Activated T-cell treated with anti-CD3 and anti-CD28 coated beads for 24 hours (primary cell): ENCODE measurements at places on chromosomes 3 and 15.

GRCh38 chr3:96958856-96959255 is 144.5 kb downstream of the EPHA6 start:
- DNase-seq, result no peak

- DNase-seq, result no peak
Observed at GRCh38 chr15:67463488-67463887, 57.4 kb upstream of the C15orf61 start.

DNA sequence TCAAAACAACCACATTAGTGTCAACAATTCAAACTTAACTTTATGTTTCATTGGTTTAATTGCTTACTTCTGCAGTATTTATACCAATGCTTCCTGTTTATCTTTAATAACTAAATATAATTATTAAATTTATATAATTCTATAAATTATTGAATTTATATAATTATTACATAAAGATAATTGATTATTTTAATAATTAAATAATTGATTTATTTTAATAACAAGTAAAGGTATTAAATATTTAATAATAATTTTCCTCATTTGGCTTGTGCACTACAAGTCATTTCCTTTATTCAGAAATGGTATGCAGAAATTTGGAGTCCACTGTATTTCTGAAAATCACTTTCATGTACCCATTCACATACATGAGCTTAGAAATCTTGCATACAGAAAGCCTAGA is 156.2 kb upstream of the NSMCE3 start:
- no peak for DNase-seq

- no peak for DNase-seq
Observed at GRCh38 chr3:39432342-39432741, 25.8 kb downstream of the RPSA start.

GRCh38 chr3:160061525-160061924 is 72.9 kb downstream of the IL12A start:
- DNase-seq, result no peak

DNA sequence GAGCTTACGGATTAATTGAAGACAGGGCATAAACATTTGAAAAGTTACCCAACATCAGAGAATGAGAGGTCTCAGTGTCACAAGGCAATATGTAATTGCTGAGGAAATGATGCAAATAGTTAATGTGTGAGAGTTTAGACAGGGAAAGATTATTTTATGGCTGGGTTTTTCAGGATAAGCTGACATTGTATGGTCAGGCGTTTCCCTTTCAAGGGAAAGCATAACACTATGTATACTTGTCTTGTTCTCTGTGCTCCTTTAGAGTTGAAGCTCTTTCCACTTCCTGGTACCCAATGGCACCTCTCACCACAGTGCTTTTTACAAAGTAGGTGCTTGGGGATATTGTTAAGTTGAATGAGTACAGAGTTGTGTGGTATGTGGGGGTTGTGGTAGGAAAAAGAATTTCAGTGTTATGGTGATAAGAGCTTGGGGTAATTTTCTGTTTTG is 19.9 kb downstream of the IQGAP1 start:
- no peak for DNase-seq

DNA sequence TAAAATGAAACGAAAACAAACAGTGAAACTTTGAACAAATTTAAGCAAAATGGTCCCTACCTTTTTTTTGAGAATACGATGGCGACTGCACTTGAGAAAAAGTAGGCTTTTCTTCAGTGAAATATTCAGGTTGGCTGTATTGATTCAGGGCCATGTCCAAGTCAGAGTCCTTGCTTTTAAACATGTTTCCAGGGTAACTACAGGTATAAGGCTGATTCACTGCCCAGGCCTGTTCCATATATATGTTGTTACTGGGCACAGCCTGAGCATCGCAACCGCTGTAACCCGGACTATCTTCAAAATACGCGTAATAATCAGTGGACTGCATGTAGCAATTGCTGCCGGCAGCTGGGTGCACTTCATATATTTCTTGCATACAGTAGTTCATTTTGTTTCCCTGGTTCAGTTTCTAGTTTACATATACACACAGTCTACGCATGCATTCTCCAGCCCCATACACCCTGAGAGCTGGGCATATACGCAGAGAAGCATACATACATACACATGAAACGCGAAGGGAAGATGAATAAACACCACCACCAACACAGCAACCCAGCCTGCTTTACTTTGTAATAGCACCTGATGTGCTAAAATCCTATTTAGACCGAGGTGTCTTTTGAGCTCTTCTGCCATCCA is 220.0 kb downstream of the NR1D2 start:
- DNase-seq, result no peak

DNA sequence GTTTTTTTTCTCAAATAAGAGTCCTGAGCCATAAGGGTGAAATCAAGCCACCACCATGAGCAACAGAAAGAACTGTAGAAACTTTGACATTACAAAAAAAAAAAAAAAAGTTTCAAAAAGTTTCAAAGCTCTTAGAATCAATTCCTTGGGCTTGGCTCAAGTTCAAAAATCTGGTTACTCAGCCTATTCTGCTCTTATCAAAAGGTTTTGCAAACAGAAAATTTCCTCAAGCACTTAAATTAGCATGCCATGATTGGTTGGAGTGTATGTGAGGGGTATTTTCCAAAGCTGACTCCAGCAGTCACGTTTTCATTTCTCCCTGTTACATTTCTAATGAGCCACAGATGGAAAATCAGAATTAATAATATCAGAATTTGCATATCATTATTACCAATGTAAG is 12.1 kb upstream of the PEX5L start:
- no peak for DNase-seq

- DNase-seq, result no peak
Observed at GRCh38 chr15:57259568-57260040, 116.7 kb upstream of the CGNL1 start.

DNA sequence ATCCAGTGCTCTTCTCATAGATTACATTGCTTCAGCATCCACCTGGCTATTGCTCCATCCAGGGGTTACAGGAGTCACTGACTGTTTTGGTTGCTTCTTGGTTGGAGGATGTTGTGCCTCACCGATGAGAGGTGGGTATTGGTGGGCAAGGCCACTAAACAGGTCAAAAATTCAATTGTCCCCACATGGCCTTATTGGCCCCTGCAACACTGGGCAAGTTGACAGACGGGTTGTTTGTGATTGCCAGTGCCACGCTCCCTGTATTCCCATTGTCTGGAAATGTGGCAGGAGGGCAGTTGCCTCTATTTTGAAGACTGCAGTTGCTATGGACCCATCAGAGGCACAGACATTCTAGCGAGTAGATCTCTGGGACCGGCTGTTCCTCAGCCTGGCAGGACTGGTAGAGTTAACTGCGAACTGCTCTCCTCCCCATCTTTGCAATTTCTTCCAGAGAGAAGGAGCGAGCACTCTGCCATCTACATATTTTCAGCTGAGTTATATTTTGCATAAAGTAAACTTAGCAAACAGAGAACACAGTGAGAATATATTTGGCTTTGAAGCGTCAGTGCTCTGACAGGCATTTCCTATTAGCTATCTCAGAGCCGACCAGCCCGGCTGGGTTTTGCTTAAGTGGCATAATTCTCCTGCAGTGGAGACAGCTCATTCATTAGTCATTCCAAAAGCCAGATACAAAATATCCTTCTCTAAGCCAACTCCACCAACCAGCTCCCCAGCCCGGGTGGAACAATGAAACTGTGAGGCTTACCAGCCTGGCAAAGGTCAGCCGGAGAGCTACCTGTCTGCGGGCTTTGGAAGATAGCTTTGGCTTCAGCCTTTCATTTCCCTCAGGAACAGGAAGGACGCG is 26.0 kb upstream of the MAGEF1 start:
- DNase-seq, result no peak

GRCh38 chr3:152197937-152198336 is 70.8 kb upstream of the MBNL1 start:
- no peak for DNase-seq

DNA sequence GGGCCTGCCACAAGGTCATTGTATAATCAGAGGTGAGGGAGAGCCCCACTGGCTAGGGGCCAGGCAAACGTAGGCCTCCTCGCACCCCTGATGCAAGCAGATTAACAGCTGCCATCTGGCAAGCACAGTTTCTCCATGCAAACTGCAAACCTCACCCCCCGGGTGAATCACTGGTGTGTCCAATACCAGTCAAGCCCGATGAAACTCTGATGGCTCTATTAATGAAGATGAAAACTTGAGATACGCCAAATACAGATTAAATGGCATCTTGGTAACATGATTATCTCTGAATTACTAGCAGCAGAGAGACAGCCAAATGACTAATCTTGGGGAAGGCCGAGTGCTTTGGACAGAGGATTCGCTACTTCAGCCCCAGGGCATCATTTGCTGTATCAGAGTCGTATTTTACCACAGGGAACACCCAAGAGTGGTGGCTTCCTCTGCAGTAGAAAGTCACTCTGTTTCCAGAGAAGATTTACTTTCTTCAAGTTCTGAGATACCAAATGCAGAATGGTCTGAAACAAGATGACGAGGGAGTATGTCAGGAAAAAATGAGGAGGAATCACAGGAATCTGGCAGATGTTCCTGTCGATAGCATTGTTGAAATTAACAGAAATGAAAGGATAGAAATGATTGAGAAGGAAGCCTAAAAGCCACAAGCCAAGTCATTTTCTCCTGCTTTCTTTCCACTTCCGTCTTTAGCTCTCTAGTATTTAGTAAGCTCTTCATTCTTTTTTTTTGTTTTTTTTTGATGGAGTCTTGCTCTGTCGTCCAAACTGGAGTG is 96.2 kb upstream of the NR2F2 start:
- no peak for DNase-seq

DNA sequence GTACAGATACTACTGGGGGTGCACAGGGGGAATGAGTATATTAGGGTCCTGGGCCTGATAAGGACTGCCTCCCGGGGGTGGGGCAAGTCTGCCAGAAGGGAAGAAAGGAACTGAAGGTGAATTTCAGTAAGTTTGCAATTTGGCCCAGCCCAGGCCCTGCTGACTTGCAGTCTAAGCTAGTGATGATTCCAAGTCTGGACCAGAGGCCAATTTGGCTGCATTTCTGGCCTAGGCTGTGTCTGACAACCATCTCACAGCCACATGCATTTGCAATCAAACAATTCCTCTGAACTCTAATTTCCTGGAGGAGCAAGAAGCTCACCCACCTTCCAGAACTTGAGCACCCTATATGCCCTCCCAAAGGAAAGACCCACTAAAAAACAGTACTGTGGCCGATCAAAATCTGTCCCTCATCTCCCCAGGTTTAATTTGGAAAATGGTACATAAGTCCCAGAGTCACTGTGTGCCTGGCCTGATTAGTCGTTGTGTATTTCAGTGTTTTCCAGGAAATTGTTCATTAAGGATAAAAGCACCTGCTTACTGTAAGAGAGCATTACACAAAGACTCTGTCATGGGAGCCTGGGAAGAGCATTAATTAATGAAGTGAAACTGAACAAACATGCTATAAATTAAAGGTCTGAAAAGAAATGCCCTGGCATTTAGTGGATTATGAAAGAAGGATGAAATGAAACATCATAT is 114.5 kb downstream of the MEGF11 start:
- no peak for DNase-seq

DNA sequence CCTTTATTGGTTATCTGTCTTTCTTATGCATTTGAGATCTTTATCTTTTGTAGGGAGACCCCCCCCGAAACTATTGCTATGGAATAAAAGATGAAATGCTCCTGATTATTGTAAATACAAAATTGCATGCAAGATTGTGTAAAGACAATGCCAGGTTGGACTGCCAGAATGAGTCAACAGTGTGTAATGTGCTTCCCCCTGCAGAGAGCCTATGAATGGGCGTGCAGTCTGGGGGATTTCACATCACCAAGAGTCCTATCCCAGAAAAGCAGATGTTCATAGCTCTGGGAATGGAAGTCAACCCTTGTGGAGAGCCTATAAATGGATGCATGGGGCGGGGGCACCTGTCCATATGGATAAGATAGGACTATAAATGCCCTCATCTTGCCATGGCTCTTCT is 584.3 kb downstream of the NSUN3 start:
- DNase-seq, result no peak

DNA sequence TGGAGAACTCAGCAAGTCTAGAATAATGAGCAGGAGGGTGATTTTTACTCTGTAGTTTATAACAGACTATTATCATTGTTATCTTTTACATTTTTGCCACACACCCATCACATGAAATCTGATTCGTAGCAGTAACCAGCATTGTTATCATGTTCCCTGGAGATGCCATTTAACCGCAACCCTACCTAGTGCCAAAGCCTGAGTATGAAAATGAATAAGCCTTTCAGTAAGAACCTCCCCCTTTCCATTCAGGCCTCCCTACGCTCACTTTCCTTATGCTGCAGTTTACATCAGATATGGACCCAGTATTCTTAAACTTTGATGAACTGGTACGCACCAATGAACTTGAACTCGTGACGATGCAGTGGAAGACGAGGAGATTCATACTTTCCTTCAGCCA is 158.7 kb upstream of the SPRED1 start:
- DNase-seq, result no peak

DNA sequence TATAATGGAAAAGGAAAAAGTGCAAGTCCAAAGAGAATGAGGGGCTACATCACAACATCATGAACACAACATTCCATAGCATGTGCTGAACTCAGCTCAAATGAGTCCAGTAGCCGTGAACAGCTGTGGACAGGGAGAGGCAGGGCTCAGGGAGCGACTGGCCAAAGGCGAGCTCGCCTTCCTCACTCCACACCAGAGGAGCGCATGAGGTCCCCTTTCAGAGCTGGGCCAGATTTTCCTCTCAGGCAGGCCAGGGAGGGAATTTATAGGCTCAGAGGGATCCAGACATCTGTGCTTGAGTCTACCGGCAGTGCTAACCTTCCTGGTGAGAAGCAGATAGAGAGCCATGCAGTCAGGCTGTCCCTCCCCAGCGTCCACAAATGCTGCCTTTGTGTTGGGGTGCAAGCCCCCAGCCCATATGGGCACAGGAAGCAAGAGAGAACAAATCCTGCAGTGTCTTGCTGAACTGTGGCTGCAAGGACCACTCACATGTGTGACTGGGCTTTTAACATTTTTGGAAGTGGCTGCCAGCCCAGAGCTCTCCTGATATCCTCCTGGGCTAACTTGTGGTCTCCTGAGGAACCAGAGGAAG is 32.5 kb downstream of the ARHGEF3 start:
- DNase-seq, result no peak

- DNase-seq, result no peak
Observed at GRCh38 chr15:48437178-48437577, 105.9 kb downstream of the DUT start.

DNA sequence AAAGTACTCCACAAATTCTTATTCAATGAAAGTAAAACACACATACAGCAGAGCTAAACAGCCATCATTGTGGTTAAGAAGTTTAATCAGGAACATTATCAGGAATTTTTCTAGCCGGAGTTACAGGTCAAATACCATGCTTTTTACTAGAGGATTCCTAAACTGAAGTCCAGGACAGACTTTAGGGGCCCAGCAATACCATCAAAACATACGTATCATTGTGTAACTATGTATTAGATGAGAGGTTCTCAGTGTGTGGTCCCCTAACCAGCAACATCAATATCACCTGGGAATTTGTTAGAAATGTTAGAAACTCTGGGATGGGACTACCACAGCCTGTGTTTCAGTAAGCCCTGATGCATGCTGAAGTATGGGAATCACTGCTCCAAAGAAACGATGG is 404.2 kb upstream of the IL12A start:
- DNase-seq, result no peak

GRCh38 chr3:123909785-123910184 is 25.7 kb upstream of the MYLK start:
- DNase-seq, result no peak
